Stimulated activated CD8-positive, alpha-beta memory T cell treated with anti-CD3 and anti-CD28 coated beads, Interleukin-12 subunit alpha, Interleukin-12 subunit beta, amount 100 ng/mL, for 4 hours (primary cell): ENCODE measurements at places on chromosomes 1 and 21.

DNA sequence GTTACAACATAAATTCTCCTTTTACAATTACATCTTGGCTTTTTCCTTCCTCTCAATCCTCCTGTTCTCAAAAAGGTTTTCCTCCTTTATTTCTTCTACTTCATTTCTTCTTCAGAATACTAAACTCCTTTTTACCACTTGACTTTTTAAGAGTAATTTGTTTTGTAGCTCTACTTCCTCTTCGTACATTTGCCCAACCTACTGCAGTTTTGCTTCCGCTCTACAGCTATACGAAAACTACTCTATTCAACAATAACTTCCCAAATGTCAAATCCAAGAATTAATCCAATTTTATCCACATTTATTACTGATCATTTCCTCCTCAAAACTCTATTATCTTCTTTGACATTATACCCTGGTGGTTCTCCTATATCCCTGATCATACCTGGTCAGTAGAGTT lies 3.4 kb downstream of the GDAP2 start:
- no peak for DNase-seq

GRCh38 chr1:166974647-166975345 lies 544 bp downstream of the ILDR2 start:
- DNase-seq, result peak; percentile 13

GRCh38 chr1:169288011-169288414 lies 79.6 kb downstream of the NME7 start:
- DNase-seq, result no peak

DNA sequence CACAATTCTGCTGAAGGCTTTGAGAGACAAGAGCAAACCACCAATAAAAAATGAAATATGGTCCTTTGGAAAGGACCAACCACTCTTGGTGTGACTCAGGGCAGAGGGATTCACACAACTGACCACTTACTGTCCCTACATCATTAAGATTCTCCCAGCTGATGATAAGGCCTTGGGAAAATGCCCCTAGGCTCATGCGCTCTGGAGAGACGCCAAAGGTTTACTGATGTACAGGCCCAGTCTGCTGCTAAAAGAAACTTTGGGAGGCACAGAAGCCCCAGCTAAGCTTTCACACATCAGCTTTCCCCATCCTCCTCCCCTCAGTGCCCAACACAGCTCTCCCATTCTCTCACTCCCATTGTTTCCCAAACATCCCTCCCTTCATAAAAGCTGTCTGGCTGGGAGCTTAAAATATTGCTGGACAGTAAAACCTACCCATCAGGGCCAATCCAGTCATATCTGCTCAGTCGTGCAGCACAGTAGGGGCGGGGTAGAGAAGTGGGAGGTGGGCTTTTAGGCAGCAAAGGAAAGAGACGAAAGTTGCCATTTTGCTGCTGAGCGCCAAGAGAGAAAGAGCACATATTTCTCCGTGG lies at the start of gene GJA8:
TSS of gene GJA8 (plus strand) at position 543 of the 593 bp plus-strand sequence. CDS start 5,161 bp downstream, outside the sequence.
- DNase-seq, result no peak

DNA sequence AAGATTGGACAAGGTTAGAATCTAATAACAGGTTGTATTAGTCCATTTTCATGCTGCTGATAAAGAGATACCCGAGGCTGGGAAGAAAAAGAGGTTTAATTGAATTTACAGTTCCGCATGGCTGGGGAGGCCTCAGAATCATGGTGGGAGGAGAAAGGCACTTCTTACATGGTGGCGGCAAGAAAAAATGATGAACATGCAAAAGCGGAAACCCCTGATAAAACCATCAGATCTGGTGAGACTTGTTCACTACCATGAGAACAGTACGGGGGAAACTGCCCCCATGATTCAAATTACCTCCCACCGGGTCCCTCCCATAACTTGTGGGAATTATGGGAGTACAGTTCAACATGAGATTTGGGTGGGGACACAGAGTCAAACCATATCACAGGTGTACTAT lies 22.9 kb upstream of the TTLL7 start:
- no peak for DNase-seq

DNA sequence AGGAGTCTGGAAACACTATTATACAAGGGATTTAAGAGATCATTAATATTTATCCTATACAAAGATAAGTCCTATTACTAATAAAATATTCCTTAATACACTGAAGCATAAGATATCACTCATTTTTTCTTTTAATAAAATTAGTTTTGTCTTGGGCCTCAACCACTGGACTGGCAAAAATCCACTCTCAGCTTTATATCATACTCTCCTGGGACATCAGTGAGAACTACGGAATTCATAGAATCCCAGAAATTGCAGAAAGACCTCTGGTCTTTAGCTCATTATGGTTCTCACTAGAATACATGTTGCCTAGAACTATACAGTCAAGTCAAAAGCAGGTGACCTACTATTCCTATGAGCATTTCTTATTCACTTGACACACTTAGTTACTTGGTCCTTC lies 285.0 kb downstream of the LRRC40 start:
- no peak for DNase-seq

GRCh38 chr1:179510038-179510437 lies 65.7 kb downstream of the NPHS2 start:
- DNase-seq, result no peak

GRCh38 chr1:7322912-7323311 lies 448.2 kb upstream of the VAMP3 start:
- no peak for DNase-seq

- DNase-seq, result no peak
These were observed 47.6 kb downstream of the SPSB1 start for GRCh38 chr1:9340172-9340854.

DNA sequence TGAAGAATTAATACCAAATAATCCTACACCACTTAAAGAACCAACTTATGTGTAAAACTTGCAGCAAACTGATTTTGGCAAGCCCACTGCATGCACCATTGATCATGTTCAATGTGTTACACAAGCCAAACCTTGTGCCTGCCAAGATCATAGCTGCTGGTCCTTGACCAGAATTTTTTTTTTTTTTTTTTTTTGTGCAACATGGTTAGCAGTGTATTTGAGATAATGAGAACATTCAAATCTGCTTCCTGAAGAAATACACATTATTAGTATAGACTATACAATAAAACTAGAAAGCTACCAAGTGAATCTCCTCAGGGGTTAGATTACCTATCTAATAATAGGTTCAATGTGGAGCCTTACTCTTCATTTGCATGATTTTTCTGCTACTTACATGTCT lies 421.0 kb downstream of the MRPL39 start:
- DNase-seq, result no peak

DNA sequence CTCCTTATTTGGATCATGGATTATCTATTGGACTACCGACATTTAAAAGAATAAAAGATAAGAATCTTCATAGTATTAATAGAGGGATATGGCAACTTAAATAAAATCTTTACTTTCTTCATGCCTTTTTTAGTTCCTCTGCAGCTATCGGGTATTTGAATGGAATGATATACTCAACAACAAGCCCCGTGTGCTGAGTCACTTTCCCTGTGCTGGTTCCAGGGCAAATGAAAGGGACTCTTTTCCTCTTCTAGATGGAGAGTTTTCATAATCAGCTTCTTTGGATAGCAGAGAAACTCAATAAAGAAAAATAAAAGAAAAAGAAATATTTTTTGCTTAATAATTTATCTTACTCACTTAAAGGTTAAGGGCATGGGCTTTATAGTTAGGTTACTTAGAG lies 213.7 kb downstream of the LRRC40 start:
- no peak for DNase-seq

- DNase-seq, result no peak
These were observed 23.4 kb downstream of the GORAB start for GRCh38 chr1:170555370-170555769.

DNA sequence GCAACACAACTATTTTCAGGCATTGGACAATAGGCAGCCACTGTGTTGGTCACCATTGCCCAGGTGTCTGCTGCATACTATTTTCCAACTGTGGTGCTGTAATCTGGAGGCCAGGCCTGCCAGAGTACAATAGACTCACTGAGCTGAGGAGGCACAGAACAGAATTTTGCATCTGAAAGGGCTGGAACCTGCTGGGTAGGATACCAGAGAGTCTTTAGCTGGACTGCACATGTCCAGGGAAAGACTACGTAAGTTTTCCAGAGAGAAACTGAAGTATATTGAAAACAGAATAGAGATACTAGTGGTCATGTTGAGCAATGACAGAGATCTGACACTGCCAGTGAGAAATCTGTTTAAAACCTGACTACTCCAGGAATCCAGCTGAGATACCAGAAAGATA lies 200.8 kb downstream of the RASAL2 start:
- DNase-seq, result no peak

GRCh38 chr1:32470431-32470830 lies 5.6 kb downstream of the ZBTB8B start:
- no peak for DNase-seq

GRCh38 chr1:38337711-38338110 lies 291.1 kb upstream of the POU3F1 start:
- no peak for DNase-seq

- no peak for DNase-seq
These were observed 317.2 kb upstream of the NFIA start for GRCh38 chr1:60765204-60765603.

- no peak for DNase-seq
These were observed 829 bp downstream of the ALX3 start for GRCh38 chr1:110069404-110070281.

DNA sequence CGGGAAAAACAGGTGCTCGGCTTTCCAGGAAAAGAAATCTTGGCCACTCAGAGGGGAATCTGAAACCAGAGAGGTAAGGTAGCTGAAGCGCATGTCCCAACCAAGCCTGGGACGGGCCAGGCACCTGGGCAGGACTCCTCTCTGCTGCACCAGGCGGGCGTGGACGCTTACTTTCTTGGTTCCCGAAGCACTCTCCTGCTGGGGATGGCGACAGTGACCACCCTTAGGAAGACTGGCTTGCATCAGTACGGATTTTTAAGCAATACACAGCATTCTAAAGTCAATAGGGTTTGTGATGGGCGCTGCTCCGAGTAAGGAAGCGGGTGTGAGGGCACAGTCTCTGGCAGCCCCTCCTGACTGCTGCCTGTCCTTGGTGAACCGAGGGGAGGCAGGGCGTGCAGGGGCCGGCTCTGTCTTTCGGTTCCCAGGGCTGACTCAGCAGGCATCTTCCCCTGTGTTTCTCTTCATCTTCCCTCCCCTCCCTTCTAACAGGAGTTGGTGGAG lies 74.9 kb upstream of the ANGPTL1 start:
- DNase-seq, result no peak

DNA sequence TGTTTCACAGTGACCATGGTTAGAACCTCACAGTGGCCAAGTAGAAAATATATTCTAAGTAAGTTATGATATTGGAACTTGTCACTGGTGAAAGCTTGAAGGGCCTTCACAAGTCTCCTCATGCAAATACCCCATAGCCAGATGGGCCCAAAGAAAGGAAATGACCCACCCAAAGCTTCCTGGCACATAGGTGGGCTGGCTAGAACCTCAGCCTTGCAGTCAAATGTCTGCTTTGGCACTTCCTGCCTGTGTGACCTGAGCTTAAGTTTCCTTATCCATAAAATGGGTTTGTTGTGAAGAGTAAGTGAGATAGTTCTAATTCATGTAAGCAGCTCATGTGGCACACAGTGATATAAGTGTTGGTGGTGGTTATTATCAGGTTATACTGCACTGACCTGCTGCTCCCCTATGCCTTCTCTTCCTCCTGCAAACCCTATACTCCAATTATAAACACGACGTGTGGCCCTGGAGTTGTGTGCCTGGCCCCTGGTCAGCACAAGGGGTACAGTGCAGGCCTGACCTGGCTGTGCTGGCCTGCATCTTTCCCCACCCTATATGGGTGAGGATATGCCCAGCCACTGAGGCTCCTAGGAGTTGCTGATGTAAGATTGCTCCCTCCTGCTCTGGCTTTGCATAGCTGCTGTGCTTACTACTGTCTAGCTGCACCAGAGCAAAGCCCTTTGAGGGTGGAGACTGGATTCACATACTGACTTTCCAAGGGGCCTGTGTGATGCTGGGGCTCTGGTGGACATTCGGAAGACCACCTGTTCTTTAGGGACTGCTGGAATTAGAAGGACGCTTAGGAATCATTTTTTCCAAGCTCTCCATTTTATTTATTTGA lies 4.7 kb upstream of the SLFNL1 start:
- no peak for DNase-seq

GRCh38 chr21:33207449-33208149 lies 22.1 kb upstream of the IFNAR2 start:
- DNase-seq, result no peak

DNA sequence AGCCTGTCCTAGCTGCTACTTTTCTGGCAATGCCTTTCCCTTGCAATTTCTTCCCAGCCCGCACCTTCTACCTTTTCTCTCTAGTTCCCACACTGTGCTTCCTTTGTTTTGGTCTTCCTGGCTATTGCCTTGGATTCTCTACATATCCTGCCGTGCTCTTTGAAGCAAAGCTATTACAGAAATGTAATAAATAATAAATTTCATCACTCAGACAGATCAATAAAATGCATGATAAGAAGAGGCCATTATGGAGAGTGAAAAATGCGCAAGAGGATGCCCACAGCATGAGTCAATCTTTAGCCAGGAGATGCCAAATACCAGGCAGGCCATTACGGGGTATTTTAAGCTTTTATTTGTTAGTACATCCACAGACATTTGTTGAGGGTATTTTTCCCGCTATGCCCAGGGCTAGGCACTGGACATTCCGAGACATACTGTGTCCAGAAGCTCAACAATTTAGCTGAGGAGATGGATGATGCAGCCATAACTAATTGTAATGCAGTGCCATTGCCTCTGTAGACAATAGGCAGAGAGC lies 163.6 kb downstream of the ST6GALNAC3 start:
- no peak for DNase-seq

DNA sequence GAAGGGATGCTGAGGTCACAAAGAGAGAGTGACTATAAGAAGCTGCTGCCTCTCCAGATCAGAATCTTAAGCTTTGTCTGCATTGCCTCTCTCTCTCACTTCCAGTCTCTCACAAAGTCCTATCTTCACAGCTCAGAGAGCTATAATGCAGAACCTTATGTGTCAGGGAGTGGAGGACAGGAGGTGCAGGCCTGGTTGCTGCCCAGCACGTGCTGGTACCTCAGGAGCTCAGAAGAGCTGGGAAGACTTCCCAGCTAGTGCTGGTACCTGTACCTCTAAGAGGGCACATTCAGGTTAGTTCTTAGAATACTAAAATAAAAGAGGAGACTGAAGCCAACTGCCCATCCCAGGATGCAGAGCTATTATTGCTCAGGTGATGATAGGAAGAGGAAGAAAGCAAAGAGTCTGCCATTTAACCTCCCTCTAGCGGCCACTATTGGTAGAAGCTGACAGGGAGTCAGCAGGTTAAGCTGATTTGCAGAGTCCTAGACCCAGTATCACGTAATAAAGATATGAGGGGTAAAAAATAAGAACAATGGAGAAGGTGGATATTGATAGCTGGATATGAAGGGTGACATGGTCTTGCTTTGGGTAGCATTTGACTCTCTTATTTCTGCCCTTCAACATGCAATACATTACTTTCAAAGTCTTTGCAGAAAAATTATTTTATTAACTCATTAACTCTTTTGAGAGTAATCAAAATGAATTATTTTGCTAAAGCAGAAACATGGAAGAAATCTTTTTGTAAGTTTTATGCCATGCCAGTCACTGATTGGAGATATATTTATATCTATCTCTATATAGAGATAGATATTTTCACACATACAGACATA lies 138.1 kb upstream of the HMCN1 start:
- DNase-seq, result peak; percentile 2
